ENCODE measurements at places on chromosomes 2 and 18.

GRCh38 chr2:24626131-24626530 lies 135.1 kb downstream of the NCOA1 start:
- DNase-seq, result no peak

- DNase-seq, result no peak
These were observed 2.5 kb upstream of the SFT2D3 start for GRCh38 chr2:127698553-127699355.

- DNase-seq, result no peak
These were observed 27.7 kb upstream of the NFATC1 start for GRCh38 chr18:79367989-79368388.

- DNase-seq, result no peak
These were observed 99.1 kb downstream of the MYO3B start for GRCh38 chr2:170276925-170277629.

- no peak for DNase-seq
These were observed 140.1 kb upstream of the RND3 start for GRCh38 chr2:150627526-150627925.

GRCh38 chr18:9392726-9393125 lies 58.2 kb downstream of the TWSG1 start:
- no peak for DNase-seq

DNA sequence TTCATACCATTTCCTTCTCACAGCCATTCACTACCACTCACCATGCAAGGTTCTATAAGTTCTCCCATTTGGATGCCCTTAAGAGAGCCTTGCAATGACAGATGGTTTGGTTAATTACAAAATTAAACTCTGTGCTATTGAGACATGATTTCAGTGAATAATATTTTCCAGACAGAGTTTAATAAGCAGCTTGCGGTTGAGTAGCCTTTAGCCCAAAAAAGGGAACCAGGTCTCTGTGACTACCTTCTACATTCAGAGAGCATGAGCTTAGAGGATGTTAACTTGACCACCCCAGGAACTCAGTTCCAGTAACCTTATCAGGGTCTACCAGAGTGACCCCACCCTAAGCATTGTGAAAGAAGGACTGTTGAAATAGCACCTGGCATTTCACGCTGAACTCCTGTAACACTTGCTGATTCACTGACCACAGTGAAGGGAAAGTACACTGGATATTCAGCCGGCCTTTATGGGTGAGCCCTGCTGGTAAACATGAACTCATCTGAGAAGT lies 1173.1 kb upstream of the ZEB2 start:
- DNase-seq, result no peak

- DNase-seq, result no peak
These were observed 14.3 kb upstream of the SLC4A10 start for GRCh38 chr2:161609930-161610329.

GRCh38 chr2:217712431-217712830 lies 290.4 kb downstream of the TNS1 start:
- no peak for DNase-seq

GRCh38 chr18:36771245-36771644 lies 57.6 kb downstream of the TPGS2 start:
- no peak for DNase-seq

- DNase-seq, result no peak
These were observed 156.5 kb downstream of the TNS1 start for GRCh38 chr2:217846321-217846743.

DNA sequence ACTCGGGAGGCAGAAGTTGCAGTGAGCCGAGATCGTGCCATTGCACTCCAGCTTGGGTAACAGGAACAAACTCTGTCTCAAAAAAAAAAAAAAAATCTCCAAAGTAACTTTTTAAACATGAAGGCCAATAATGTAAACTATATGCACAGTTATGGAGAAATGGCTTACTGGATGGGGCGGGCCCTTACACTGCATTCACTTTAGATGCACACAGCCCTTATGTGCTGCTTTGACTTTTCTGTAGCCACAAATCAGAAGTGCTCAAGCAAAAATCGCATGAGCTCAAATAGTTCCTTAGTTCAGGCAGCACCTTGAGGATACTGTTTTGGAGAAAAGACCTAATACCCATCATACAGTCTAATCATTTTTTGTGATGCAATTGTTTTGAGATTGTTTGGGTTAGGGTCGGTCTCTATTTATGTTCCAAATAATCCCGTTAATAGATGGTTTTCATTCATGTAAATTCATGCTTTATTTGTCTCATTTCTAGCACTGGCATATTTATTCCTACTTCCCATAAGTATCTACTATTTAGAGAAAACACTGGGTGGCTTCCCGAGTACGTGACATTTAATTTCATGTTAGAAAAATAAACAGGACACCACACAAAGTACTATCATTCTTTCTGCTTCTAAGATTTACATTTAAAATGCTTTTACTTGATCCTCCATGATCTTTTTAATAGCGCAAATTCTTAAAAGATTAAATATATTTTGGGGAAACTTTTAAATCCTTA lies 34.7 kb downstream of the RBMS1 start:
- DNase-seq, result no peak

GRCh38 chr2:164388511-164388910 lies 232.8 kb downstream of the GRB14 start:
- DNase-seq, result no peak

- no peak for DNase-seq
These were observed 226.4 kb upstream of the CXCR4 start for GRCh38 chr2:136344339-136344738.

- DNase-seq, result no peak
These were observed 60.3 kb downstream of the CACNB4 start for GRCh38 chr2:152038441-152038958.

DNA sequence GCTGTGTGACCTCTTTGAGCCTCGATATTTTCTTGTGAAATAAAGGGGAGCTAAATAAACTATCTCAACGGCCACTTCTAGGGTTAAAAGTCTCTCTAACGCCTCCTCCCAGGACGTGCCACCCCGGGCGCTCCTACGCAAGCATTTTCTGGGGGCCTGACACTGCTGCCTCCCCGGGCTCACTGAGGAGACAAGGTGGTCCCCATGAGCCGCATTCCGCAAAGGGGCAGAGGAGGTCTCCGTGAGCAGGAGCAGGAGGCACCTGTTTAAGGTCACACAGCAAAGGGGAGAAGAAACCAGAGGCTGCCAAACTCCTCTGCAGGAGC lies 913 bp upstream of the WNT10A start:
- DNase-seq, result no peak

DNA sequence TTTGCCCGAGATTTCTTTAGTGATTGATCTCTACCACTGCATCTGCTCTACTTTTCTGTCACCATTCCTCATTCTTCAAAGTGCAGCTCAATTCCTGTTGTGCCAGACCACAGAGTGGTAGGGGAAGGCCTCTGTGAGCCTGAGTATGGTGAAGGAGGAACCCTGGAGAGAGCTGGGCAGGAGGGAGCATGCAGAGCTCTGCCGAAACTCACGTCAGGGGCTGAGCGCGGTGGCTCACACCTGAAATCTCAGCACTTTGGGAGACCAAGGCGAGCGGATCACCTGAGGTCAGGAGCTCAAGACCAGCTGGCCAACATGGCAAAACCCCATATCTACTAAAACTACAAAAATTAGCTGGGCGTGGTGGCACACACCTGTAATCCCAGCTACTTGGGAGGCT lies 54.1 kb downstream of the PKP4 start:
- DNase-seq, result no peak

- no peak for DNase-seq
These were observed 47.9 kb downstream of the DOCK10 start for GRCh38 chr2:224994242-224994823.

DNA sequence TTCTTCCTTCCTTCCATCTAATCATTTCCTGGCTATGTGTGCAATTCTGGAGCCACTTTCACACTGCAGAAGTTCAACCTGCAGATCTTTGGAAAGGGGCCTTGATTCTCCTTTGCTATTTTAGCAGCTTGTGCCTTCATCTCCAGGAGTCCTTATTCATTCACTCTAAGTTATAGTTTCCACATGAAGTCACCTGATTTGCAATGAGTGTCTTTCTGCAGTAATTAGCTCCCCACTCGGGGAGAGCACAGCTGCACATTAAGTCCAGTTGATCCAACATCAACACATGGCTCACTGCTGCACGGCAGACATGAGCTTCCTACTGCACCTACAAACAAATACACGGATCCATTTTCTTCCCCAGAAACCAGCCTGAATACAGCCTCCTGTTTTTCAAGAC lies 323.1 kb upstream of the TNP1 start:
- no peak for DNase-seq

- DNase-seq, result no peak
These were observed 943.5 kb downstream of the TRIB2 start for GRCh38 chr2:13660231-13660630.

DNA sequence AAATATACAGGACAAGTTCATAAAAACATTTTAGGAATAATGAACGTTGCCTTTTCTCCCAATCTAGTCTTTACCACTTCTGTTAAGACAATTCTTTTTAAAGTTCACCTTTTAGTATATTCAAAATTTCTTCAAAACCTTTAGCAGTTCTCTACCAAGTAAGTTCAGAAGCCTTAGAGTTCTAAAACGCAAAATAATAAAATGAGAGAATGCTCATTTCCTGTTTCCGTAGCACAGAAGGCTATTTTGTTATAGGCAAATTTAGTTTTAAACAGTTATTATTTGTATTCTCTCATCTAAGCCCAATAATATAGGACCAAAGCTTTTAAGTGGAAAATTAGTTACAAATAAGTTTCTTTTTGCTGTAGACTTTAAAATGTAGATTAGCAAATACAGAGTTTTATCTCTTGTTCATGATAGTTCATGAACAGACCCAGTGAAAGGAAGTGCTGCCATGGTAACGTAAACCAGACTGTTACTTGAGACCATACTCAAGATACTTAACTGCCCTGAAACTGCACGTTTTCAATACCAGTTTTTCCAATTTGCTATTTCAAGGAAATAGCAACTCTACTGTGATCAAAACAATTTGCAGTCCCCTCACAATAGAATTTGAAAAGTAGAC lies 173.1 kb upstream of the STON1 start:
- no peak for DNase-seq

GRCh38 chr18:49863769-49864621 lies 50.7 kb upstream of the ACAA2 start:
- no peak for DNase-seq

DNA sequence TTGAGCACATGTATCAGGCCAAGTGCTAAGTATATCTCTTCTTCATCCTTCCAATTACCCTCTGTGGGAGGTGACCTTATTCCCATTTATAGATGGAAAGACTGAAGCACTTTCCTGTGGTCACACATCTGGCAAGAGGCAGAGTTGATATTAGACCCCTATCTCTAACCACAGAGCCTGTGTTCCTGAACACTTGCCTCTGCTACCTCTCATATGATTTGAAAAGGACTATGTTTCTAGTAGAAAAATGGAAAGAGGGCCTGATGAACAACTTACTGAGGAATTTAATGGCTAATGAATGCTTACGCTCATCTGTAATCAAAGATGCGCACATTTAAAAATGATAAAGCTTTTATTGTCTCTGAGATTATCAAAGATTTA lies 46.2 kb upstream of the DYNC2LI1 start:
- DNase-seq, result no peak

- no peak for DNase-seq
These were observed 192.5 kb upstream of the RGPD4 start for GRCh38 chr2:107634172-107634571.

- DNase-seq, result peak; percentile 47
These were observed 676 bp downstream of the KLHL23 start for GRCh38 chr2:169734169-169734847.

DNA sequence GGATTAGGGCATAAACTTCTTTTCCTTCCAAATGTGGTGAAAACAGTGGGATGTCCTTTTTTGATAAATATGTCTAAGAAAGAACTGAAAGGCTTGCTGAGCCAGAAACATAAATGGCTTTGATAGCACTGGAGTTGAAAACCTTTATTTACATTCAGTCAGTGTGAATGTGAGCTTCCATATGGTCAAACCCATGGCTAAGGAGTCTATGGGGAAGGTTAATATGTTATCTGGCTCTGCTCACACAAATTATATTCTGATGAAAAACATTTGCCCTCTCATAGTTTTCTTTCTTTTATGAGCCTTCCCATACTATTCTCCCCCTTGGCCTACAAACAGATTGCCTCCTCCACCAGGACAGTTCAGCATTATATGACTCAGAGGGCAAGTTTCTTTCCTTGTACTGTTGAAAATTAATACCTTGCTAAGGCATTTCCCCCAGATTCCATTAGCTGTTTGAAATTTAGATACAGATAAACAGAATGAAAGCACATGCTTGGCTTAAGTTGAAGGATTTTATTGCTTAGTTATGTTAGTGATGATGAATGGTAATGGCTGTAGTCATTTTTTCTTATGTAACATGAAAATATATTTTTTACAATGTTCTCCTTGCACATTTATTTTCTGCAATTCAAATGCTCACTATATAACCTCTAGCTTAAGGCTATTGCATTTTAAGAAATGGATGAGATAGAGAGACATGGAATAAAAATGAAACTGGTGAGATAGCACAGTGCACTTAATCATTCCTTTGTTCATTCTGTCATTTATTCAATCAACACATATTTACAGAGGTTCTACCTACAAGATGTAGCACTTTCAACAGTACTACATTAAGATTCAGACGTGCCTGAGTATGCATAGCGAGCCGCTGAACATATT lies 544.1 kb downstream of the LRRTM4 start:
- DNase-seq, result no peak

GRCh38 chr2:19725392-19725791 lies 176.4 kb downstream of the TTC32 start:
- no peak for DNase-seq

- DNase-seq, result no peak
These were observed 151.2 kb downstream of the ANTXR1 start for GRCh38 chr2:69164061-69164778.

DNA sequence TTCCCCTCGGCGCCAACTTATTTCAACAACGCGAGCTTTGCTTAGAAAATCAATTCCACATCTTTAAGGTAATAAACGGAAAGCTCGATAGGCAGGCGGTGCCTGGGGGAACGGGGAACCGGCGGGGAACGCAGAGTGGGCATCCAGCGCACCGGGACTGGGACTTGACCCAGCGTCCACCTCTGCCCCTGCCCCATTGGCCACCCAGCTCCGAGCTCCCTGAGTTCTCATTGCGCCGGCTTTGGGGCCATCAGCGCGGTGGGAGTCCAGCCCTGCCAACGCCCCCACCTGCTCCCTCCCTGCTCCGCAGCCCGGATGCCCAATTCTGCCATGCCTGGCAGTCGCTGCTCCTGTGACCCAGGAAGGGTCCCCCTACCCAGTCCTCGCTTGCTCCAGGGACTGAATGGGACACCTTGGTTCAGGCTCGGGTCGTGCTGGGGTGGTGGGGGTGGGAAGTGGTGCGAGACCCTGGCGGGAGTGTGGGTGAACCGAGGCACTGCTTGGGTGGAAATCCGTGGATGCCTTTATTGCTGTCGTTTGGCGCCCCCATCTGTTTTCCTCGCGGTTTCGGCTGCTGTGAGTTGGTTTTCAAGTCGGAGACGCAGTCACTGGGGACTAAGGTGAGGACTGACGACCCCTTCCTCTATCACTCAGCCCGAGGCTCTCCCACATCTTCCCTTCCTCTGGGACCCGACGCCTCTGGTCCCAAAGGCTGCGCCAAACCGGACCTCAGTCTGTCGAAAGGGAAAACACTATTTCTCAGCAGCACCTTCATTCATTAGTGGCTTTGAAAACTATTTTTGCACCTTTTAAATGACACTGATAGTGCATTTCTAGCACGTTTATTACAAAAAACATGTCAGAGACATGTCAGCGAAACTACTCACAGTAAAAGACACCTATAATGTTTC lies 2.4 kb upstream of the EVX2 start:
- no peak for DNase-seq

- DNase-seq, result no peak
These were observed 493.0 kb downstream of the PLCL1 start for GRCh38 chr2:198297350-198297749.

Data from HEK293T (cell line).